ENCODE measurements at places on chromosomes 16 and 17.
A peak's percentile ranks its signal among the peaks of the same experiment; 100 is the strongest.

DNA sequence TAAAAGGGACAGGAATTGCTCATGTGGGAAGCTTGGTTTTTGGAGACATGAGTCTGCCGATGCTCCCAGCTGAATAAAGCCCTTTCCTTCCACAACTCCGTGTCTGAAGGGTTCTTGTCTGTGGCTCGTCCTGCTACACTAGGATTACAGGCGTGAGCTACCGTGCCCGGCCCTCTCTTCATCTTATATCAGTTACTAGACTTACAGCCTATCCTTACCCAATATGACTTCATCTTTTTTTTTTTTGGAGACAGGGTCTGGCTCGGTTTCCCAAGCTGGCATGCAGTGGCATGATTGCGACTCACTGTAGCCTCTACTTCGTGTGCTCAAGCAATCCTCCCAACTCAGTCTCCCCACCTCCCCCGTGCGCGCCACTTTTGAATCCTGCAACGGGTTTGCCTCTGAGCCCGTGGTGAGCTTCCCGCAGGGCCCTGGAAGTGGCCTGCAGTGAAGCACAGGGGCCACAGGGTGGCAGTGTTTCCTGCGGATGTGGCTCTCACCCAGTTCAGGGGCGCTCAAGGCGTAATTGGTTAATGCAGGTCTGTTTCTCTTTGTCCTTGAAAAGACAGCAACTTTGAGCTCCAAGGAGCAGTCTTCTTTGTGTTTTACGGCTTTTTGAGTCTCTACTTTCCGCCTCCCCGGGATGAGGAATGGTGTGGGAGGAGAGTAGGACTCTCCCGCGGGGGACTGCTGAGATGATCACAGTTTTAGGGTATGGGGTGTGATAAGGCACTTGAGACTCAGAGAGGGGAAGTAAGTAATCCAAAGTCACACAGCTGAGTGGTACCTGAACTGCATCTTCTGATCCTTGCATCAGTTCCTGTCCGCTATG is 22.7 kb upstream of the GPRC5B start:
- peak; percentile 86 for DNase-seq

DNA sequence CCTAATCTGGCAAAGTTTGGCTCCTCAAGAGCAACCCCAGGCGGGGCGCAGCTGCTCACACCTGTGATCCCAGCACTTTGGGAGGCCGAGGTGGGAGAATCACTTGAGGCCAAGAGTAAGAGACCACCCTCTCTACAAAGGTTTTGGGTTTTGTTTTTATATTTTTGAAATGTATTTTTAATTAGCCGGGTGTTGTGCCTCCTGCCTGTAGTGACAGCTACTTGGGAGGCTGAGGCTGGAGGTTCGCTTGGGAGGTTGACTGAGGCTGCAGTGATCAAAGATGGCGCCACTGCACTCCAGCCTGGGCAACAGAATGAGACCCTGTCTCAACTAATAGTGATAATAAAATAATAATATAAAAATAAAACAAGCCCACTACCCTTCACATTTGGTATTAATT is 756 bp upstream of the USP7 start:
- DNase-seq = no peak

DNA sequence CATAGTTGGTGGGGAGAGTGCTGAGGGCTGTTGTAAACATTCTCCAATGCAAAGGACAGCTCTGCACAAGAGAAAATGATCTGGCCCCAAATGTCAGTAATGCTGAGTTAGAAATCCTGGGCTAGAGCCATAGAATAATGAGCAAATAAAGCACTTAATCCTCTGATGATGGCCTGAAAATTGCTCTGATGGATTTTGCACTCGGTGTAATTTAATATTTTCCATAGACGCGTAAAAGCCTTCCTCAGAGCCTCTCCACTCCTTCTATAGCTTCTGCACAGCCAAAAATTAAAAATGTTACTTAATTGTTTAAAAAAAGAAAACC is 23.7 kb downstream of the FAM20A start:
- DNase-seq = no peak

DNA sequence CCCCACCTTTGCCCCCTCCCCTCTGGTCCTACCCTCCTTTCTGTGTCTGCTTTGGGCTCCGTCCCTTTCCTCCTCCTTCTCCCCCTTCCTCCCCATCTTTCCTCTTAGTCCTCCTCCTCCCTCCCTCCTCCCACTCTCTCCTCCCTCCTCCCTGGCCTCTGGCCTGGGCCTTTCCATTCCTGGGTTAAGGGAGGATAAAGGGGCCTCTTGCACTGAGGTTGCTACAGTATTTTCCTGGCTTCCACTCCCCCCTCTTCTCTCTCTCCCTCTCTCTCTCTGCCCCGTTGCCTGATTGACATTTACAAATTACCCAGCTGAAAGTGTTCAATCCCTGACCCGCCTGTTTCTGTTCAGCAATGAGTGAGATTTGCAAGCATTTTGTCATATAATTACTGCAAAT is 44.0 kb downstream of the MRM1 start:
- DNase-seq = no peak

DNA sequence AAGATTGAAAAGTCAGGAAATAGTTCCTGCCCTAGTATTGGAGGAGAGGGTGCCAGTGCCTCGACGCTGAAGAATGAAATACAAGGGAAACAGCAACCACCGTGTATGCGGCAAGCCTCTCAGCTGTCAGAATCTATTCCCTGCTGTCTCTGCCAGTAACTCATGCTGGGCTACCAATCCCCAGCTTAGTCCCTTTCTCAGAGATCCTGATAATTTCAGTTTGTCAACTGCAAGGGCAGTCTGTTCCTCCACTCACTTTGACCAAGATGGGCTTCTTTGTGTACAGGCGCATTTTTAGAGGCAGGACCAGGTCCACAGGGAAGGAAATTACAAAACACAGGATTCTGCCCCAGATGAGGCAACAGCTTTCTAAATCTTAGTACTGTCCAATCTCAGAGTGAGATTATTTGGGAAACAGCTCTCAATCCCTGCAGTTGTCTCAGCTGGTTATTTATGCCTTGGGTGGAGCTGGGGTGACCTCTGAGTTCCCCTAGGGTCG is 1.3 kb downstream of the NQO1 start:
- DNase-seq = no peak

DNA sequence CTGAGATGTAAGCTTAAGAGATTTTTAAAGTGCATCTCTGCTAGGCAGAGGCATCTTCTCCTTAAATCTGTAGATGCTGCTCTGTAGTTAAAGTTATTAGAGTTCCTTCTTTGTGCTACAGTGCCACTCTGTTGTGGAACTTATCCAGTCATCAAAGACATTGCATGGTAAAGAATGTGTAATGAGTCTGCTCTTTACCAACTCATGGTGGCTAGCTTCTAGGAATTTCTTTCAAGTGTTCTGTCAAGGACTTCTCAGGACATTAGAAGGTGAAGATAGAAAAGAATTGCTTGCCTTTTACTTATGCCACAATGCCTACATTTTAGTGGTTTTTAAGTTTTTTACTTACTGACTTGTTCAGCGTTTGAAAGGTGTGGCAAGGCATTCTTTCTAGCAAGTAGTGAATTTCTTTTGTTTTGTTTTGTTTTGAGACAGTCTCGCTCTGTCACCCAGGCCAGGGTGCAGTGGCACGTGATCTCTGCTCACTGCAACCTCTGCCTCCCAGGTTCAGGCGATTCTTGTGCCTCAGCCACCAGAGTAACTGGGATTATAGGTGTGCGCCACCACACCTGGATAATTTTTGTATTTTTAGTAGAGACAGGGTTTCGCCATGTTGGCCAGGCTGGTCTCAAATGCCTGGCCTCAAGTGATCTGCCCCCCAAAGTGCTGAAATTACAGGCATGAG is 20.3 kb upstream of the ARL2BP start:
- no peak for DNase-seq

GRCh38 chr16:63982110-63982509 is 1139.8 kb downstream of the CDH11 start:
- DNase-seq = no peak

DNA sequence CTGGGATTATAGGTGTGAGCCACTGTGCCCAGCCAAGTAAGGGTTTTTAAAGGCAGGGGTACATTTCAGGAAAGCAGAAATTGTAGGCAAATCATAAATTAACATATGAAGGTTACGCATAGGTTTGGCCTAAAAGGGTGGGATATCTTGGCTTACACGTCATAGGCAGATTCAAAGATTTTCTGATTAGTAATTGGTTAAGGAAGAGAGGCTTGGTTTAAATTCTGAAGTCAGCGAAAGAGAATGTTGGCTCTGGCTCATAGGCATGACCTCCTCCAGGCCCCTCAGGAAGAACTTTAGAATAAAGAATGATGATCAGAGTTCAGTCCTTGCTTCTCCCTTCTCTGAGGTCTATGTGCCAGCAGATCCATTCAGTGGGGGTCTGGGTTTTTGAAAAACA is 124.8 kb upstream of the RBBP6 start:
- no peak for DNase-seq
